T-cell (primary cell): ENCODE measurements at places on chromosomes 7 and 10. TPM values are rescaled to one million over a fixed set of nuclear protein-coding genes. Genes with fewer than 3 reads are reported as not detected.
A peak's percentile ranks its signal among the peaks of the same experiment; 100 is the strongest.

The CHST15 gene
- 1.3 TPM for total RNA-seq

The DENND2A gene
- total RNA-seq, result not detected

The ABCB4 gene
- 0.12 TPM for total RNA-seq

The MYH16 gene
- not detected for total RNA-seq

The H2BK1 gene
- total RNA-seq, result 5.1 TPM

The LRRN3 gene
- 52.3 TPM for total RNA-seq

The SOSTDC1 gene
- total RNA-seq, result not detected

The CTBP2 gene
- total RNA-seq, result 1.7 TPM

DNA sequence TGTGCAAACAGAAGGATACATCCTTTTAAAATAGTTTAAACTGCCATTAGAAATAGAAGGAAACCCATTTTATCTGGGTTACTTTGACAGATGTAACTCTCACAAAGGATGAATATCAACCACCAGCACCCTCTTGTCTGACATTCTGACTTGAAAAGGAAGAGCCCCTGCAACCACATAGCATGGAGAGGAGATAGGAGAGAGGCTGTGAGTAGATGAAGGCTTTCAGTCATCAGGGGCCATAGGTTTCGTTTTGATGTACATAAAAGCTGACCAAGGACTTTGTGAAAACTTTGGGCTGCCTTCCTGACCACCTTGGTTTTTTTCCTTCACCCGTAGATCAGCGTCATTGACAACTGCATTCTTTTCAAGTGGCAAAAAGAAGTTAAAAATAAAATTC is 211.6 kb upstream of the PRPS1L1 start:
- no peaks in the 10 kb centered on the region for H3K27me3 ChIP-seq
- no peak for DNase-seq
- no peak overlapping the region for H3K27ac ChIP-seq
- H3K4me3 ChIP-seq, result no peak overlapping the region
- no peaks in the 10 kb centered on the region for H3K36me3 ChIP-seq

DNA sequence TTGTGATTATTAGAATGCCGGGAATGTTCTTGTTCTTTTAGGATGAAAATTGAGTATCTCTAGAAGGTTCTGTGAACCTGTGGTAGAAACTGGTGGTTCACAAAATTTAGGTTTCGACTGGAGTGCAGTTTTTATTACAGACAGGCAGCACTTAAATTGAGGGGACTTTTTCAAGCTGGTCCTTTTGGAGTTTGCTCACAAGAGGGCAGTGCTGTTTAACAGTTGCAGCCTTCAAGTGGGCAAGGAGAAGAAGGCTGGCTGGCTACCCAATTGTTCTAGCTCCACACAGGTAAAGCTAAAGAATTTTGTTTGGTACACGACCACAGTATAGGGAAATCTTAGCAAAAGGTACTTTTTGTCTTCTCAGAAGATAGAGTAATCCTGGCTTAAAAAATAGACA is 233.6 kb downstream of the SNX13 start:
- H3K36me3 ChIP-seq, result no peaks in the 10 kb centered on the region
- H3K27ac ChIP-seq, result no peak overlapping the region
- H3K27me3 ChIP-seq, result no peaks in the 10 kb centered on the region
- DNase-seq, result no peak
- H3K4me1 ChIP-seq, result no peaks in the 10 kb centered on the region

DNA sequence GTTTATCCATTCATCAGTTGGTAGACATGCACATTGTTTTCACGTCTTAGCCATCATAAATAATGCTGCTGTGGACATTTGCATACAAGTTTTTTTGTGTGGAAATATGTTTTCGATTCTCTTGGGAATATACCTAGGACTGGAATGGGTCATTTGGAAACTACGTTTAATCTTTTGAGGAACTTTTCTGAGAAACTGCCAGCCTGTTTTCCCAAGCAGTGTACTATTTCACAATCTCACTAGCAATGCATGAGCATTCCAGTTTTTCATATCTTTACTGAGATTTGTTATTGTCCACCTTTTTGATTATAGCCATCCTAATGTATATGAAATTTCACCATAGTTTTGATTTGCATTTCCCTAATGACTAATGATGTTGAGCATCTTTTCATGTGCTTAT is 95.7 kb upstream of the JAZF1 start:
- DNase-seq, result no peak
- no peak overlapping the region for H3K4me3 ChIP-seq
- no peaks in the 10 kb centered on the region for H3K36me3 ChIP-seq
- H3K27me3 ChIP-seq, result no peaks in the 10 kb centered on the region
- H3K4me1 ChIP-seq, result peaks cover 3% of the 10 kb centered on the region
- H3K27ac ChIP-seq, result no peak overlapping the region

GRCh38 chr10:86343761-86344160 is 22.8 kb downstream of the GRID1 start:
- H3K4me3 ChIP-seq, result no peak overlapping the region
- no peak overlapping the region for H3K27ac ChIP-seq
- no peaks in the 10 kb centered on the region for H3K36me3 ChIP-seq

DNA sequence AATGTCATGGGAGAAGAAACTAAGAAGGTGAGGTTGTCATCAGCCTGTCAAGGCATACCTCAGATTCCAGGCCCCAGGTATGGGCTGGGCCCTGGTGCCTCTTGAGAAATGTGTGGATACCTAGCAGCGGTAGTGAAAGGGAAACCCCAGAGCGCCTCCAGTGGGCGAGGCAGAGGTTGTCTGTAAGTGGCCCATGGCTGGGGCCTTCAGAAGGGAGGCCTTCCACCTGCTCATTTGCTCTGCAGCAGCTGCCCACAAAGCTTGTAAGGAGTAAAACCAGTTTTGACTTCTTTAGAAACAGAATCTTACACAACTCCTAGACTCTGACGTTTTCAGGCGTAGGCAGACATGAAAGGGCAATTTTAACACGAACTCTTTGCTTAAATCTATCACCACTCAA is 509.9 kb downstream of the PARD3 start:
- H3K27me3 ChIP-seq, result no peaks in the 10 kb centered on the region
- no peaks in the 10 kb centered on the region for H3K4me1 ChIP-seq
- H3K36me3 ChIP-seq, result no peaks in the 10 kb centered on the region
- no peak for DNase-seq
- H3K27ac ChIP-seq, result no peak overlapping the region

DNA sequence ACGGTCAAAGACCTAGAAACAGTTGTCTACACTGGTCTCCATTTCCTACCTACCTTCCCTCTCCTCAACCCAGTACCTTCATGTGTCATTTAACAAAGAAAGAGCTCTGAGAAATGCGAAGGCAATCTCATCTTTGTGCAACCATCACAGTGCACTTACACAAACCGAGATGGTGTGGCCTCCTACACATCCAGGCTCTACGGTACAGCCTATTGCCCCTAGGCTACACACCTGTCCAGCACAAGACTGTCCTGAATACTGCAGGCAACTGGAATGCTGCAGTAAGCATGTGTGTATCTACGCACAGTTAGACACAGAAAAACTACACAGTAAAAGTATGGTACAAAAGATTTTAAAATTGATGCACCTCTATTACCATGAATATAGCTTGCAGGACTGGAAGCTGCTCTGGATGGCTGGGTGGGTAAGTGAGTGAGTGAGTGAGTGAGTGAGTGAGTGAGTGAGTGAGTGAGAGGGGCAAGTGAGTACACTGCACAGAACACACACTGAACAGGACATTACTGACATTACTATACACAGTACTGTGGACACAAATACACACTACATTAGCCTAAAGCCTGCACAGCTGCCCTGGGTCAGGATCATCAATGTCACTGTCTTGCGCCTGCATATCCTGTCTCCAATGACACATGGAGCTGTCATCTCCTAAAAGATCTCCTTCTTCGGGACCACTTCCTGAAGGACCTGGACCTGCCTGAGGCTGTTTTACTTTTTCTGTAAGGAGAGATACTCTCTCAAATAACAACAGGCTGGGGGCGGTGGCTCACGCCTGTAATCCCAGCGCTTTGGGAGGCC is 18.5 kb downstream of the ITGB1 start:
- DNase-seq, result no peak
- H3K4me1 ChIP-seq, result peaks cover 6% of the 10 kb centered on the region
- H3K27me3 ChIP-seq, result no peaks in the 10 kb centered on the region
- H3K27ac ChIP-seq, result no peak overlapping the region
- H3K4me3 ChIP-seq, result no peak overlapping the region

GRCh38 chr7:87919875-87920274 is 14.2 kb upstream of the ADAM22 start:
- no peaks in the 10 kb centered on the region for H3K4me1 ChIP-seq
- no peak for DNase-seq
- no peaks in the 10 kb centered on the region for H3K27me3 ChIP-seq
- no peak overlapping the region for H3K27ac ChIP-seq

- peaks cover 32% of the 10 kb centered on the region for H3K27me3 ChIP-seq
- H3K4me1 ChIP-seq, result no peaks in the 10 kb centered on the region
- H3K36me3 ChIP-seq, result no peaks in the 10 kb centered on the region
- no peak for DNase-seq
- no peak overlapping the region for H3K4me3 ChIP-seq
Observed at GRCh38 chr10:1179346-1180070, 123.3 kb downstream of the WDR37 start.

DNA sequence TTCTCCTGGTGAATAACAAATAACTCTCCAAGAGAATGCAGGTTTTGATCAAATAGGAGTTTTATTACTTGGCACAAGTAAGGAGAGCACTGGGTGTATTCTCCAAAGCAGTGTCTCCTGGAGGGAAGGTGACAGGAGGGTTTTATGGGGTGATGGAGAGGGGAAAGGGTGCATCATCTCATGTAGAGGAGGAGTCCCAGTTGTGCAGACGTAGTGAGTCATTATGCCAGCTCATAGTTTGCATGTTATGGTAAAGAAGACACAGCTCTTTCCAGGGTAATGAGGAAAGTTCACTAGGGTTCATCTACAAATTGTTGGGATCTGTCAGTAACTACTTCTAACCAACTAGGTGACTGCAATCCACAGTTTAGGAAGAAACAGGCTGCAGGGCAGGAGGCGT is 347.9 kb upstream of the MEOX2 start:
- no peaks in the 10 kb centered on the region for H3K27me3 ChIP-seq
- no peak overlapping the region for H3K27ac ChIP-seq
- no peak overlapping the region for H3K4me3 ChIP-seq
- DNase-seq, result no peak
- no peaks in the 10 kb centered on the region for H3K4me1 ChIP-seq

DNA sequence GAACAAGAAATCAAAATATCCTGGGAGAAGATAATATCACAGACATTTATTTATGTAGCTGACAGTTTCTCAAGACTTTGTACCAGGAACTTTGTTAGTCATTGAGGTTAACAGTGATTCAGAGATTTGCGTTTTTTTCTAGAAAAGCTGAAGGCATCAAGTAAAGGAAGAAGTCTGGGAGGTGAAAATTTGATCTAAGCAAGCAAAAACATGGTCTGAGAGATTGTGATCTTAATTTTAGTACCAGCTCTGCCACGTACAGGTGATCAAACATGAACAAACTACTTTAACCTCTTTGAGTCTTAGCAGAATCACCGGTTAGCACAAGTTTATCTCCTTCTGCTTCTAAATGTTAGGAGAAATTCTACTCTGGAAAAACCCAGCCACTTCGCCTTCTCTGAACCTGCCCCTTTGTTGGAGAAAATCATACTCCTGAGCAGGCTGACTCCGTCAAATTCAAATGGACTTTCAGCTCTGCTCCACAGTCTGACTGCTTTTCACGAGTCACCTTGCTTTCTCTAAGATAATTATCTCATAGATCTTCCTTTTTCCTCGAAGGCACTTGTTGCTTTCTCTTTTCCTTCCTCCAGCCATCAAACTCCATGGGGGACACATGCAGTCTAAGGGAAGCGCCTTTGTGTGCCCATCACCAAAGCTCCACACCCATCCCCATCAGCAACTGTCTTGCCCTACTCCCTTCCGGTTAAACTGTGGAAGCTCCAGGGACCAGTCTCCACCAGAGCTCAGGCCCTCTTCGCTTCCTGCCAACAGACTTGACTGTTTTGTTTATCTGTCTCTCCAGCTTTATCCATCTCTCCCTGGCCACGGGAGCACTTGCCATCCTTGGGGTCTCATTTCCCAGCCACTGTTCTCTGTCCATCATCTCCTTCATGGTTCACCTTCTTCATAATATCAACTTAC is 86.3 kb downstream of the PRKCQ start:
- no peaks in the 10 kb centered on the region for H3K27me3 ChIP-seq
- no peak for DNase-seq
- H3K27ac ChIP-seq, result peak overlapping the region; percentile 97
- H3K4me1 ChIP-seq, result peaks cover 74% of the 10 kb centered on the region
- peak overlapping the region; percentile 7 for H3K4me3 ChIP-seq

DNA sequence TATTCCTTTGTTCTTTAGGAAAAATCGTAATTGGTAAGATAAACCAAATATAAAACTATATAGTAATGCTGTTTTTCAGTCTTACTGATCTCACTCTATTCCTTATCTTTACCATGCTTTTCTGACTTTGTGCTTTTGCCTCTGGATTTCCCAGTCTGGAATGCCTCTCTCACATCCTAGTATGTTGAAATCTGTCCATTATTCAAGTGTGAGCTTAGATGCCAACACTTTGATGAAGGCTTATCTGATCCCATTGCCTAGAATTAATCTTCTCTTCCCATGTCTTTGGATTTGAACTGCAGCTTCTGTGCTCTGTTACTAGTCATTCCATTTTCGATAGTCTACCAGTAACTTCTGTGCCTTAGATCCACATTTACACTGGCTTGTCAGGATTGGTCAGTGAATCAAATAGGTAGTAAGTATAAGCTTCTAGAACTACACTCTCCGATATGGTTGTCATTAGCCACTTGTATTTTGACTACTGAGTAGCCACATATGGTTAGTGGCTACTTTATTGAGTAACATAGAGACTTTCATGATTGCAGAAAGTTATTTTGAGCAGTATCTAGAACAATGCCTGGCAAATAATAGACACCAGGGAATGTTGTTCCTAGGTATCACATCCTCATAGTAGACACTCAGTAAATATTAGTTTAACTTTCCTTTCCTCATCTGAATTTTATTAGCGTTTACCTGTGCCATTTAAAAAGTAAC is 92.9 kb downstream of the BMPR1A start:
- no peaks in the 10 kb centered on the region for H3K27me3 ChIP-seq
- no peaks in the 10 kb centered on the region for H3K4me1 ChIP-seq
- H3K4me3 ChIP-seq, result no peak overlapping the region
- no peak for DNase-seq
- H3K27ac ChIP-seq, result no peak overlapping the region

DNA sequence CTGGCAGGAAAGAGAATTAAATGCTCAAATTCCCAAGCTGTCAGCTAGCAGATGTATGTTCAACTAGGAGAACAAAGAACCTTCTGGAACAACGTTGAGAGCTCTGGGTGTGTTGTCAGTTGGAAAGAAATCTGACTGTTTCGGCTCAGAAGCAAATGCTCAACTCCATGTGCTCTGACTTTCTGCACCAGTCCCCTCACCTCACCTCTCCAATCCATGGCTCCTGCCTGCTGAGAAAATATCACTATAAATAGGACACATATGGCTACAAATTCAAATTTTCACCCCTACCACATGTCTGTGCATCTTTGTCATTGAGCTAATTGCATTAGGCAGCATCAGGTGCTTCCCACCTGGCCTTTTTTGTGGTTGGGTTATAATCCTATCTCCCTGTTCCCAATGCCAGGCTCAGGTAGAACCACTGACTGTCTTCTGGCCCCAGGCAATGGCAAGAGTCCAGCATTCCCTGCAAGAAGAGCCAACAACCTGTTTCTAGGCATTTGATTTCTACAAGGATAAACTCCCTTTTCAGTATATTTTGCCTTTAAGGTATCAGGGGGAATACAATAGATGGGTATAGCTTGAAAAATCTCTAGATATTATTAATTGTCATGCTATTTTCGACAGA is 142.6 kb upstream of the LSM8 start:
- no peak for DNase-seq
- H3K36me3 ChIP-seq, result no peaks in the 10 kb centered on the region
- no peaks in the 10 kb centered on the region for H3K4me1 ChIP-seq
- no peak overlapping the region for H3K4me3 ChIP-seq
- H3K27me3 ChIP-seq, result no peaks in the 10 kb centered on the region
